ENCODE measurements at places on chromosomes 2 and 18.

GRCh38 chr2:240628507-240628807 is 3.2 kb downstream of the GPR35 start:
- no peak for DNase-seq

DNA sequence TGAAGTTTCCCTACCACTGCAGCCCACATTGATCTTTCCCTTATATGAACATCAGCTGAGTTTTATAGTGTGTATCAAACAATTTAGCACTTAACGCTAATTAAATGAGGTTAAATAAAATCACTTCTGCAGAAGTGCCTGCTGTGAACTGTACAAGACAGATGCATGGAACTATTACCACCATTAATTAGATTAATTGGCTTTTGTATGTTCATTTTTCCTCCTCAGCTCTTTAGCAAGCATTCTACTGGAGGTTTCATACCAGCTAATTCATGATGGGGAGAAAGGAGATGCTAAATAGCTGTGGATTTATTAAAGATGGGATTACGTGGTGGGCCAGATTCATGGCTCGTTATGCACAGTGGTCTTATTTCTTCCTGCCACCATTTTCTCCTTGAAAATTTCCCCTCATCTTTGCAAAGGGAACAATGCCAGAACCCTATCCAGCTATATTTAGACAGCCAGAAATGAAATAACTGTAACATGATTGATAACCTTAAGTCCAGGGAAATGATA is 96.7 kb downstream of the CNTNAP5 start:
- DNase-seq, result no peak

GRCh38 chr2:70385966-70386595 is 84.2 kb upstream of the FAM136A start:
- no peak for DNase-seq

GRCh38 chr2:174365571-174365970 is 30.0 kb upstream of the SCRN3 start:
- DNase-seq, result no peak

DNA sequence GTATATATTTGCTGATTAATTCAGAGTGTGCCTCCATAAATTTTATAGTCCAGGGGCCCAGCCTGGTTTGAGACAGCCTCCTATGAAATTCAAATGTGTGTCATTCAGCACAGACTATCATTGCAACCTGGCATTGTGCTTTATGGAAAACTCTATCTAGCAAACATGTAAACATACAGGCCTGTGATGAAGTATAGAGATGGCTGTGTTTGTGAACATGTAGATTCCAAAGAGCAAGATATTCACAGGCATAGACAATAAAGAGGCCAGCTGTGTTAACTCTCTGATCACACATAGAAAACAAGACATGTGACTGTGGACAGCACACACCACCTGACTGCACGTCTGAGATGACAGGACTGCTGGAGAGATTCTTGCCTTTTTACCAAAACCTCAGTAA is 297.9 kb downstream of the EN1 start:
- no peak for DNase-seq

- DNase-seq, result peak; percentile 16
Measured at GRCh38 chr18:68623342-68623741, 91.6 kb downstream of the TMX3 start.

DNA sequence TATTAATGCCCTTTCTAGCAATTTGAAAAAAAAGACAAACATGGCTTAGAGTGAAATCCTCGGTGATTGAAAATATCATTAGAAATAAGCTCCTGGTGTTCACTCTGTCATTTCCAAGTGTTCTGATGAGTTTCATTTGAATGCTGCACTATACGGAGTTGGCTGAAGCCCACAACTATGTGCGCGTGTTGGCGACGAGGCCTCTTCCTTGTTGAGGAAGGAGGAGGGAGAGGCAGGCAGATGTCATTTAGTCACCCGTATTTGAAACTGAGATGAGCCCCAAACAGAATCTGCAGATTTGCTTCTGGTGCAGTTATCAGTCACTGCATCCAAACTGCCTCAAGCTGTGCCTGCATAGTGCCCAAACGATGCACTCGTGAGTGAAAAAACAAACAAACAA is 23.5 kb upstream of the SKOR2 start:
- DNase-seq, result no peak

GRCh38 chr2:231294571-231295362 is 96.3 kb downstream of the ARMC9 start:
- no peak for DNase-seq

DNA sequence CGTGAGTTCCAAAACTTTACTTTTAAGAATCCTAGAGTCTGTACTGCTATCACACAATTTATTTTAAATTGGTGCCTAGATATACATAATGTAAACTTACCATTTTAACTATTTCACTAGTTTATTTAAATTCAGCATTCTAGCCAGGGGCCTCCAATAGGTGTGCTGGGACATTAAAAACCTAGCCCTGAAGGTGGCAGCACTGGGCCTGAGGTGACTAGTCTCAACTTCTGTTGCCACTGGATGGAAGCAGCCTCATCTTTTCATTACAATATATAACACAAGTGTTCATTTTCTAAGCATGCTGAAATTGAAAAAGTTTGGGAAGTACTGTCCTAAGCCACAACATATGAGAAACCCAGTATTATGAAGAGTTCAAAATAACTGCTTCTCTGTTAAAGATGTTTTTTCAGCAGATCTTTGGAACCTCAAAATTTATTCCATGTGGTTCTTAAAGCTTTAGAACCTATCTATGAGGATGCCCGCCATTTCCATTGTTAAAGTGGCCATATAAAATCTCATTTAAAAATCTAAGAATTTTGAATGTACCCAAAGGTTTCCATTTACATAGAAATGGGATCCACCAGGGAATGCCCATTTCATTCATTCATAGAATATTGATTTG is 2.9 kb upstream of the RBBP8 start:
- DNase-seq, result peak; percentile 57

DNA sequence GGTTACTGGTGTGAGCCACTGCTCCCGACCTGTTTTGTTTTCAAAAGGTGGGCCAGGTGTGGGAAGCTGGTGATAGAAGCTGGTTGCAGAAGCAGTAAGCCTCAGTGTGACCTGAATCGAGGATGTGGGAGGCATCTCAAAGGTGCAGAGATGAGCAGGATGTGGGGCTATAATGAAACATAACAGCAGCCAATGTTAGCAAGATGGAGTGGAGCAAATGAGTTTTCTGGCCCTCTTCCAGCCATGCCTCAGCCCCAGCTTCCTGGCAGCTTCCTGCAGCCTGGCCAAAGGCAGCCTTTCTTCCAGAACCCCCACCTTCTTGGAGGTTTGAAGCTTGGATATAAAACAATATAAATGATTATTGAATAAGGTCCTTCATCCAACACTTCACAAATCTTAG is 184.8 kb downstream of the NCK2 start:
- DNase-seq, result no peak

Measured in HCT116 (cell line).